Stimulated activated CD4-positive, alpha-beta T cell treated with anti-CD3 and anti-CD28 coated beads, Interleukin-2, amount 100 ng/mL, for 24 hours (primary cell): ENCODE measurements at places on chromosomes 7 and 10.

GRCh38 chr7:74141705-74142104, 32.5 kb upstream of the EIF4H start:
- no peak for DNase-seq

DNA sequence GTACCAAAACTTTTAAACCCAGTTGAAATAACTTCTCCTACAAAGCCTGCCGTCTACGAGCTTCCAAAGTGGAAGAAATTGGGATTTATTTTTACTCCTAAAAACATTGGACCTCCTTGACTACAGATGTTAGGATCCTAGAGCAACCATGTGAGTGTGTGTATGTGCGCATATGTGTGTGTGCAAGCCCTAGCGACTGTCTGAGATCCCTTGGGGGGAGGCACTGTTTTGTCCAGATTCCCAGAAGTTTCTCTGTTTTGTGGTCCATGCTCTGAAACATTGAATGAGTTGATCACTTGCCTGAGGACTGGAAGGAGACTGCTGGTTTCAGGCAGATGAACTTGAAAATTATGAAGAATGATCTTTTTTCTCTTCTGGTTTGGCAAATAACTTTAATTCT, 312.3 kb upstream of the ZNF32 start:
- no peak for DNase-seq

- no peak for DNase-seq
Observed at GRCh38 chr7:135666846-135667245, 4.5 kb downstream of the STMP1 start.

GRCh38 chr10:421170-421569, 268.3 kb downstream of the DIP2C start:
- no peak for DNase-seq

DNA sequence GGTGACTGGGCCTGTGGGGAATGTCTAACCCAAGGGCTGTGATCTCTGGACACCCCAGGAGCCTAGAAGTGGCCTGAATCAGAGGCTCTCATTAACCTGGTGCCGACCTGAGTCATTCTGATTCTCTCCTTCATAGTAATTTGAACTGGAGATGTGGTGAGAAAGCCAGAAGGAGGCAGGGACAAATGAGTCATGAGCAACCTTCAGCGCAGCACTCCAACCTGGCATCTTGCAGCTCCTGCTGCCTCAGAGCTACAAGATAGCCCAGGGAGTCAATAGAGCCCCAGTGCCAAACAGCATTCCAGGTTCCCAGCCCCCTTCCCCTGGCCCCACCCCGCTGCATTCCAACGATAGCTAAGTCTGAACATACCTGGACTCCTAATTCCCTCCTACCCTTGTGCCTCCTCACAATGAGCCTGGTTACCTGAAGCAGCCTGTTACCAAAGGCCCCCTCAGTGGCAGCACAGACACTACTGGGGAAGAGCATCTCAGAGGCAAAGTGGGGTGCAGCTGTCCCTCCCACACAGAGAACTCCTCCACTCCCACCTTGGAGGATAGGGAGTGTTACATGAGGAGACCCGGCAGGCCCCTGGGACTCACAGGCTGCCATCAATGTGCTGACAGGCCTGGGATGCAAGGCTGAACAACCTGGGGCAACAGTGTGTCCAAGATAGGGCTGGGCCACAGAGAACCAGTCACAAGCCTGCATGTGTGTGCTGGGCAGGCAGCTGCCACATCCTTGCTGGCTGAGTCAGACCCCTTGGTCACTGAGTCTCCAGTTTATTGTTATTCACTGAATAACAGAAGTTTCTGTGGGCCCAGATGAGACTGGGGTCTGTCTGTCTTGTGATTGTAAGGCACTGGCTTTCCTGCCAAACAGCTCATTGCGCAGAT, 76.8 kb upstream of the LEP start:
- peak; percentile 13 for DNase-seq

DNA sequence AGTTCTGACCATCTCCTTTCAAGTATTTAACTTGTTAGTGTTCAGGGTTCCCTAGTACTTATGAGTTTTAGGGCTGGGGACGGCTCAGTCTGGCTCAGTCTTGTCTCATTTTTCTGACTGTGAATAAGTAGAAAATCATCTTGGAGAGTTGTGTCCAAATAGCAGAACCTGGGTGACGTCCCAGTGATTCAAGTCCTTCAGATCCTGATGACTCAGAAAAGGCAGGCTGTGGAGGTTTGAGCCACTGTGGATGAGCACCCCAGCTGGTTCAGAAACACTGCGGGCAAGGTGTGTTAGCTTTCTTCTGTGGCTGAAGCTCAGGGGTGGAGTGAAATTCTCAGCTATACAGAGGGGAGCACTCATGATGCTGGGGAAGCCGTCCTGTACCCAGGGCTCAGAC, 154.4 kb upstream of the NPY start:
- DNase-seq = no peak

GRCh38 chr7:42065015-42065414, 172.0 kb downstream of the GLI3 start:
- DNase-seq = no peak

- DNase-seq = no peak
Observed at GRCh38 chr7:73810998-73811360, 19.8 kb upstream of the CLDN4 start.

DNA sequence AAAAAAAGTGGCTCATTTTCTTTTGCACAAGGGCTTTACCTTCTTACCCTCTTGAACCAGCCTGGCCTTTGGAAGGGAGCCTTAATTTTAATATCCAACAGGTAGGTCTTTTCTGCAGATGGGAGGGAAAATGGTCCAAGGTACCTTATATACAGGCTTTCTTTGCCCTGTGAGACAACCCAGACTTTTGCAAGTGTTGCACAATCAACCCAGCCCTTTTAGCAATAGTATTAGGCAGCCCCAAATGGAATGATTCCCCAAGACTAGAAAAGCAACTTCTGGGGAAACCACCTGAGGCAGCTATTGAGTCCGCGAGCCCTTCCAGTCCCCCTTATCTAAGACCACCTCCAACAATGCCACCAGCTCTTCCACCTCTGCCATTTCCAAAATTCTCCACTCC, 1138.3 kb downstream of the XPNPEP1 start:
- no peak for DNase-seq

GRCh38 chr7:111958896-111959295, 247.3 kb downstream of the DOCK4 start:
- DNase-seq = no peak

- DNase-seq = no peak
Observed at GRCh38 chr7:102897856-102898531, 14.8 kb upstream of the LRRC17 start.

DNA sequence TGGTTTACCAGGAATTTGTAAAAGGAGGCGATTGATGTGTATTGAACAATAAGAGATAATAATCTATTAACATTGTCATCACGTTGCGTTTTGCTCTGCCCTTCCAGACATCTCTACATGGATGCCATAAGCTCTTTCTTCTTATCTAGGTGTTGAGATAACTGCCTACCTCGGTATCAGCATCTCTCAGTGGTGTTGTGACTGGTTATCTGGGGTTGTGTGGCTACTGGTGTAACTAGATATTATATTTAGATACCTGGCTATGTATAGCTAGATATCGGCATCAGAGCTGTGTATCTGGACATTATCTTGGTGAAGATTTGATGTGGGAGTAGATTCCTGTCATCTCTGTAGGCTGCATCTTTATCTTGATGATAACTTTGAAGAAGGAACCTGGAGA, 17.2 kb downstream of the GATA3 start:
- no peak for DNase-seq

DNA sequence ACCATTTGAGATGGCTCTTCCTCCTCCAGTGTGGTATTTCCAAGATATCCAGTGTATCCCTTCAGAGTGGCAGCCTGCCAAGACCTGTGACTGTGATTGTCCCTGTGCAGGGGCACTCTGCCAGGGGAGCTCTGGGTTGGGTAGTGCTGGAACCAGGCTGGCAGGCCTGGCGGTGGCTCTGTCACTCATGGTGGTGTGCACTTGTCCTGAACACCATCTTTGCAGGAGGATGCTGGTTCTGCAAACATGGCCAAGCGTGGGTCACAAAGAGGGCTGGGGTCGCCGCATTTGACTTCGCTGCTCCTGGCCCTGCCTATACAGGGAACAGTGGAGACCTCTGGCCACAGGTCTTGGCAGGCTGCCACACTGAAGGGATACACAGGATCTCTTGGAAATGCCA, 205.2 kb downstream of the PRPF18 start:
- no peak for DNase-seq

GRCh38 chr7:156639426-156640256, 933 bp upstream of the RNF32 start:
- DNase-seq = no peak

- no peak for DNase-seq
Observed at GRCh38 chr7:157678501-157678900, 341.7 kb downstream of the DNAJB6 start.
